LoVo (cell line): ENCODE measurements at places on chromosomes 16 and 17.

- no peak for DNase-seq
These were observed 90.8 kb upstream of the PMFBP1 start for GRCh38 chr16:72262711-72263110.

DNA sequence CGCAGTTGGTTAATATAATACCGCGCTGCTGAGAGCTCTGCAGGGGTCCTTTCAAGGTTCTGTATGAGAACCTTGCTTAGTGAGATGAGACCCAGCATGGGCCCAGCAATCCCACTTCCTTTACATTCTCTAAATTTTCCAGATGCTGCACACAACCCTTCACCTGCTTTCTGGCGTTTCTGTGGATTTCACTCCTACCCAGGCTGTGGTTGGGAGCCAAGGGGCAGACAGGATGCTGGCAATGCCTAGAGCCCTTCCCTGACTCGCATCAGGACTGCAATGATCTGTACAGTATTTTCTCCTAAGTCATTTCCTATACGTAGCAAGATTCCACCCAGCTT lies 10.1 kb upstream of the PIPOX start:
- DNase-seq: no peak

DNA sequence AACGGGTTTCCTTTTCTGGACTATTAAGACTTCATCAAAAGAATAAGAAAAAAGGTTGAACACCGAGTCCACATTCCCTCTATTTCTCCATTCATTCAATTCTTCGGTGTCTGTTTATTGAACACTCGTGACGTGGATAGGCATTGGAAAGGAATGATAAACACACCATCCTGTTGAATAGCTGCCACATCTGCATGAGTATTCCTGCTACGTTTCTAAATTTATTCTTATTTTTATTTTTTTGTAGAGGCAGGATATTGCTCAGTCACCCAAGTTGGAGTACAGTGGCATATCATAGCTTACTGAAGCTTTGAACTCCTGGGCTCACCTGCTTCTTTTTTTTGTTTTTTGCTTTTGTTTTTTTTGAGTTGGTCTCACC lies 80.8 kb upstream of the CIBAR2 start:
- DNase-seq: no peak

DNA sequence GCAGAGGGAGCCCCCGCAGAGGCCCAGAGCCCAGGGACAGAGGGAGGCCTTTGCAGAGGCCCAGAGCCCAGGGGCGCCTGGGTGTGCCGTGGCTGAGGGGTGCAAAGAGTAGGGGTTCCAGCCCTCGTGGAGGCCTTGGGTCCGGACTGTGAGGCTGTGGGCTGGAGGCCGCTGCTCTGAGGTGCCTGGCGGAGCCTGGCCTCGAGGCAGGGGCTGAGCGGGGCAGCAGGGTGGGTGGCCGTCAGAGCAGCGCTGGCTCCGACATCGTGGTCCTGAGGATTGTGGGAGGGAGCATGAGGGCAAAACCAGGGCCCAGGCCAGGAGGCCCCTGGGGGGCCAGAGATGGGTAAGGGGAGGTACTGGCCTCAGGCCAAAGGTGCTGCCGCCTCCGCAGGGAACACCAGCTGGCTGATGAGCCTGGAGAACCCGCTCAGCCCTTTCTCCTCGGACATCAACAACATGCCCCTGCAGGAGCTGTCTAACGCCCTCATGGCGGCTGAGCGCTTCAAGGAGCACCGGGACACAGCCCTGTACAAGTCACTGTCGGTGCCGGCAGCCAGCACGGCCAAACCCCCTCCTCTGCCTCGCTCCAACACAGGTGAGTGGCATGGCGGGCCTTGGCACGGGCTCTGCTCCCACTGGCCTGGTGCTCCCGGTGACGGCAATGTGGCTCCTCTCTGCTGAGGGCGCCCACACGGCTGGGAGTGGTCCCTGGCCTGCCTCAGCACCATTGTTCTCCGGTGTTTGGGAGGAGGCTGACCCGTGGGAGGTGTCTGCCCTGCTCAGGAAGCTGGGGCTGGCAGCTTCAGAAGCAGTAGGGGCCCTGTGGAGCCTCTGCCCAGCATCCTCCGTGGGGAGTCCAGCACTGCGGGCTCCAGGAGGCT lies 33.7 kb downstream of the TSC2 start:
- no peak for DNase-seq

DNA sequence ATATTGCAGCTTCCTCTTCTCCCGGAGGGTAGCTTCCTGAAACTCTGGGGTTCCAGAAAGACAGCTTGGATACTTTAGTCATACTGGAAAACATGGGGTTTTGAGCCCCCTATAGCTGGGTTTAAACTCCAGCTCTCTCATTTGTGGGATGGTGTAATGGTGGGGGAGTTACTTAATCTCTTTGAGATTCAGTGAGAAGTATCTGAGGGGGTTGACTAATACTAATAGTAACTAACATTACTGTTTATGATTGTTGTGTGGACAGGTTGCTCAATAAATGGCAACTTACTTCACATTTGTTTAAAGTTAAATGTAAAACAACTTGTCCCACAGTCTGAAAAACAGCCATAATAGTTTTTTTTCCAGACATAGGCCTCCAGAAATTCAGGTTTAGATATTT lies 5.1 kb upstream of the SUZ12 start:
- no peak for DNase-seq

DNA sequence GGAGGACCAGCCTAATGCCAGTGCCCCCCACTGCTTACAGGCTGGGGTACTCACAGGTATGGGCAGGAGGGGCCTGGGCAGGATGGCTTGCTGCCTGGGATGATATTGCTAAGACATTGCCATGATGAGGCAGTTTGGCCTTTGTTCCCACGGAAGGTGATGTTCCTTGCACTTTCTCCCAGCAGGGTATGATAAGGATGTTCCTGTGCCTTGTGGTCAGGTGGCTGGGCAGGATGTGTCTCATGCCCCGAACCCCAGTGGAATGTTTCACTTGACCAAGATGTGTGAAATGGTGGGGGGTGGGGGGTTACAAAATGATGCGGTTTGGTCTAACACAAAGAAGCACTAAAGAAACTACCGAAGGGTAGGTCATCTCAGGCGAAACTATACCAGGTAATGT lies 337.8 kb upstream of the ZFHX3 start:
- no peak for DNase-seq

DNA sequence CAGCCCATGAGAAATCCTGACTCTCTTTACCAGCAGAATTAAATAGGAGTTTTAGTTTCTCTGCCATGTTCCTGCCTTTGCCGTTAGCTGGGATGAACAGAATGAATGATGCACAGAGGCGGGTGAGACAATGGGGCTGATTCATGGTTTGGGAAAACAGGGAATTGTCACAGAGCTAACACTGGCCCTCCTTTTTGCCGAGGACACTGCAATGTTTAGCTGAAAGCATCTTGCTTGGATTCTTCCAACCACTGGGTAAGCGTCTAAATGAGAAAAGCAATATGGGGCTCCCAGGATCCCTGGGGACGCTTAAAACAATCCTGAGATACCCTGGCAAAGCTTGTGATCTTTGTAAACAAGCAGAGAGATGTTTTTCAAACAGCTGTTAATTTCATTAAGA lies 12.8 kb upstream of the PAFAH1B1 start:
- no peak for DNase-seq

GRCh38 chr16:4212211-4212933 lies 29.5 kb downstream of the SRL start:
- DNase-seq: no peak

DNA sequence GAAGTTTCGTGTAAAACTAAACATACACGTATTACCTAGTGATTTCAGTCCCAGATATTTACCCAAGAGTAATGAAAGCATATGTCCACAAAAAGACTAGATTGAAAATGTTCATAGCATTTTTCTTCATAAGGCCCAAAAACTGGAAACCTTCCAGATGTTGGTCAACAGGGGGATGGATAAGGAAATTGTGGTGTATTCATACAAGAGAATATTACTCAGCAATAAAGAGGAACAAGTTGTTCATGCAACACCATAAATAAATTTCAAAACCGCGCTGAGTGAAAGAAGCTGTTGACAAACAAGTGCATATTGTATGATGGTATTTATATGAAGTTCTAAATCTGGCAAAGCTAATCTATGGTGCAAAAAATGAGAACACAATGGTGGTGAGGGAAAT lies 54.1 kb upstream of the NFAT5 start:
- no peak for DNase-seq

DNA sequence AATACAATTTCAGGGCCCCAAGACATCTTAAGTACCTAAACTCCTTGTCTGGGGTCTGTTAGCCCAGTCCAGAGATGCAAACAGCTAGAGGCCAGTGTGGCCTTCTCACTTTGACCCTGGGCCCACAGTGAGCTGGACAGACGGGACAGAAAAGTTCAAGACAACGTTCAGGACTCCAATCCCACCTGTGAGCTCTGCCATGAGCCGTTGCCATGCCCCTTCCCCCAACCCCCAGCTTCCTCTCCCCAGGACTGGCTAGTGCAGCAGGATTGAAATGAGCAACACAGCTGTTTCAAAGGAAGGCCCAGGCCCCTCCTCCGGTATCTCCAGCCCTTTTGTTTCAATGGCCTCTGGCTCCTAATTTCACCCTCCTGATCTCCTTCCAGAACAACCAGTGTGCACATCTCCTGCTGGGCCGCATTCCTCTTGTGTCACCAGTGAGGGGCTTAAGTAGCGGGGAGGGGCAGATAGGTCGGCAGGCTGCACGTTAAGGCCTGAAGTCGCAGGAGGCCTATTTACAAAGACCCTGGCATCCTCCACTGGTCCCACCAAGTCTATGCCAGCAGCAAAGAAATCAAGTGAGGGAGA lies 11.3 kb downstream of the AXIN2 start:
- no peak for DNase-seq

DNA sequence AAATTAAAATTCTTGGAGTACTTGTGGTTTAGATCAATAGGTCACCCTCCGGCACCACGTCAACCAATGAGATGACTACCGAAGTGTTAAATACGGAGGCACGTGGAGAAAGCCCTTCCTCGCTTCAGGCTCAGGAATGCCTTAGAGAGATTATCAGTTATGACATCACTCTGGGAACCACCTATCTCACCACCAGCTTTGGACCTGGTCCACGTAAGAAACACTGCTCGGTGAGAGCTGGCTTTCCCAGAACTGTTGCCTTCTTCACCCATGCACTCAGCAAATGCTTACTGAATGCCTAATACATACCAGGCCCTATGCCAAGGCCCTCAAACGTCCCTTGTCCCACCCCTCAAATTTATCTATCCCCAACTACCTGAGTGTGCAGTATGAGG lies 71.3 kb downstream of the SMG6 start:
- no peak for DNase-seq

- no peak for DNase-seq
These were observed 441.0 kb upstream of the SALL1 start for GRCh38 chr16:51592001-51592501.

GRCh38 chr17:58202859-58203258 lies 10.3 kb downstream of the EPX start:
- DNase-seq: no peak

DNA sequence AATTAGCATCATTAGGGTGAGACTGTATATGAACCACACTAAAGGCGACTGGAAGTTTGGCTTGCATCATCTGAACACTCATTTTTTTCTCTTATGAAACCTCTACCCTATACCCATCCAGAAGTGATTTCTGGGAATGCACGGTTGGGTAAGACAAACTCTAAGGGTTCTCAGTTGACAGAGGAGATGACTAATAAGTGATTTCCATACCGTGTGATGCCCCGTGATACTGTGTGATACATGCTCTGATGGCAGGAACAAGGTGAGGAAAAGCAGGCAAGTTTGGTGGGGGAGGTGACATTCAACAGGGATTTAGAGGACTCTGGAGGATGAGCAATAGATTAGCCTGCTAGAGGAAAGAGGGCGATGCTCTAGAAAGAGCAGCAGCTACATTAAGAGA lies 156.4 kb upstream of the CCL2 start:
- DNase-seq: no peak

DNA sequence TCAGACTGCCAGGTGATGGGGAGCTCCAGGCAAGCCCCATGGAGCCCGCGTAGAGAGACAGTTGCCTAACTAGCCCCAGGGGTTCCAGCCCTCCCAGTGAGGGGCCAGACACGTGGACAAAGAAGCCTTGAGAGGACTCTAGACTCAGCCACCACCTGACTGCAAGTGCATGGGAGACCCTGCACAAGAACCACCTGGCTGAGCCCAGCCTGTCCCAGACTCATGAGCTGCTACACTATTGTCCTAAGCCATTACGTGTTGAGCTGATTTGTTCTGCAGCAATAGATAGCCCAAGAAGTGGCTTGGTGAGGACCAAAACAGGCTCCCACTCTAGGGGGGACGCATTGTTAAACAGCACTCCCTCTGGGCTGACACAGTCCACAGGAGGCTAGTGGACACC lies 37.6 kb upstream of the KLHDC4 start:
- no peak for DNase-seq

DNA sequence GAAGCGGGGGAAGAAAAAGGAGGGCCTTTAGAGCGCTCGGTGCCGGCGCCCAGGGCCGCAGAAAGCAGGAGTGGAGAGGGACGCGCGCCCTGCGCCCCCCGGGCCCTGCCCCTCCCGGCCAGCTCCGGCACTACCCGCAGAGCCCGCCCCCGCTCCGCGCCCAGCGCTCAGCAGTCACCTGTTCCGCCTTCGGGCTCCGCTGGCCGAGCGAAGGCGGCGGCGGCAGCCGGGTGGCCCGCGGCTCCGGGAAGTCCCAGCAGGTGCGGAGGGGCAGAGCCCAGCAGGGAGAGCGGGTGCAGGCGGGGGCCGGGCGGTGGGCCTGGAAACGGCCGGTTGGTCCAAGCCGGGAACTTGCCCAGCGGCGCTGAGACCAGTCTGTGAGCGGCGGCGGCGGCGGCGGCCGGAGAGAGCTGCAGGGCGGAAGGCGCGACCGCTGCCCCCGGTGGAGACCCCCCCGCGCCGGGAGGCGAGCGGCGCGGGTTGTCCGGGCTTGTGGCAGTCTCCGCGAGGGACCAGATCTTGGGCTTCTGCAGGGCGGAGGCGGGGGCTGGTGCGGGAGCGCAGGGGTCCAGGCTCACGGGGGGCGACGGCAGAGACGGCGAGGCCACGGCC lies 2.2 kb downstream of the IRX3 start:
- no peak for DNase-seq

- DNase-seq: no peak
These were observed 3.9 kb downstream of the LPO start for GRCh38 chr17:58242171-58242784.

- no peak for DNase-seq
These were observed 37.2 kb downstream of the CCDC182 start for GRCh38 chr17:57707892-57708291.
